Suppressor macrophage treated with lipopolysaccharide for 1 hour (primary cell): ENCODE measurements at places on chromosomes 7 and 10.
A peak's percentile ranks its signal among the peaks of the same experiment; 100 is the strongest.

DNA sequence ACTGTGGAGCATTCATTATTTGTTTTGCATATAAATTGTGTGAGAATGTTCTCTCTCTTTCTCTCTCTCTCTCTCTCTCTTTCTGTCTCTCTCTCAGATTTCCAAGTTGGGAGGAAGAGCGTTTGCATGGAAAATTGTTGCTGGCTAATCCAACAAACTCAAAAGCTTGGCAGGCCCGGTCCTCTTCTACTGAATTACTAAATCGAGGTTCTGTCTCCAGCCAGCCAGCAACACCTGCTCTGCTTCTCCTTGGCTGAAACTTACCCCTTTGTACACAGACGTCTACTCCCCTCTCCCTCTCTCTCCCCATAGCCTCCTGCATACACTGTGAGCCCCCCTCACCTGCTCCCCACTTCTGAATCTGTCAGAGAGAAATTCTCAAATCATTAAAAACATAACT lies 996.4 kb upstream of the AUTS2 start:
- DNase-seq = no peak

GRCh38 chr10:11901454-11901832 lies 78.3 kb downstream of the PROSER2 start:
- no peak for DNase-seq

DNA sequence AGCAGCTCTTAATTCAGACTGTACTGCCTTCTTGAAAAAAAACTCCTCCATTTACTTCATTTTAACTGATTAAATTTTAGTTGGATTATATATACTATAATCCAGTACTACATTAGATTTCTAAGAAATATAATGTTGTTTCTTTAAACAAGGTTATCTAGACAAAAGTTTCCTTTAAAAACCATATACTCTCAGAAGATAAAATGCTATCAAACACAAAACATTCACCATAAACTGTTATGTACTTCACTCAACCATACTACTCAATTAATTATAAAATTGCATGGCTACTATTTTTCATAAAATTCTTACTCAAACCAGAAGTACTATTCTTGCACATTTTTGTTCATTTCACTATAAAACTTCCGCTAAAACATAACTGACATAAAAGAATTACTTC lies 12.7 kb downstream of the GPR22 start:
- DNase-seq = no peak

- no peak for DNase-seq
These were observed 1.0 kb downstream of the STX1A start for GRCh38 chr7:73718438-73718881.

GRCh38 chr10:96093948-96094347 lies 36.1 kb upstream of the ZNF518A start:
- DNase-seq = no peak

GRCh38 chr10:84256510-84257342 lies 11.9 kb downstream of the RGR start:
- peak; percentile 37 for DNase-seq

DNA sequence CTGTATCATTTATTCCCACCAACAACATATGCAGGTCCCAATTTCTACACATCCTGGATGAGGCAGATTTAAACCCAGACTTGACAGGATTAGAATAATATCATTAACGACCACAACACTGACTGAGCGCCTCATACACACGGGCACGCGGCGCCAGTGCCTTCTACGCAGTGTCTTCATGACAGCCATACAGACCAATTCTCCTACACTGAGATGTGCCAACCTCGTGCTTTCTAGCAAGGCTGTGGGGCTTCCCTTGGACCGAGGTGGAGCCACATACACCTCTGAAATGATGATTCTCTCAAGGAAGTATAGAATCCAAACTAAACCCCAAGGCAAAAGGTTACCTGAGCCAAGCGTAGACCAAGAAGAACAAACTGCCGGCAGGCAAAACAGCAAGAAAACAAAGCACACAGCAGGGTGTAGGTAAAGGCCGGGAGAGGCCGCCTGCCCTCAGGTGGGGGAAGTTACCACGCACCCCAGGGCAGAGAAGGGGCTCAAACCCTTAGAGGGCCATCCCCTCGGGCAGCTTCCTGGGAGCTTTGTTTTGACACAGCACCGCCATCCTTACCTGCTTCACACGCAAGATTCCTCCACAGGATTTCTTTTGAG lies 75.8 kb downstream of the DLG5 start:
- no peak for DNase-seq

DNA sequence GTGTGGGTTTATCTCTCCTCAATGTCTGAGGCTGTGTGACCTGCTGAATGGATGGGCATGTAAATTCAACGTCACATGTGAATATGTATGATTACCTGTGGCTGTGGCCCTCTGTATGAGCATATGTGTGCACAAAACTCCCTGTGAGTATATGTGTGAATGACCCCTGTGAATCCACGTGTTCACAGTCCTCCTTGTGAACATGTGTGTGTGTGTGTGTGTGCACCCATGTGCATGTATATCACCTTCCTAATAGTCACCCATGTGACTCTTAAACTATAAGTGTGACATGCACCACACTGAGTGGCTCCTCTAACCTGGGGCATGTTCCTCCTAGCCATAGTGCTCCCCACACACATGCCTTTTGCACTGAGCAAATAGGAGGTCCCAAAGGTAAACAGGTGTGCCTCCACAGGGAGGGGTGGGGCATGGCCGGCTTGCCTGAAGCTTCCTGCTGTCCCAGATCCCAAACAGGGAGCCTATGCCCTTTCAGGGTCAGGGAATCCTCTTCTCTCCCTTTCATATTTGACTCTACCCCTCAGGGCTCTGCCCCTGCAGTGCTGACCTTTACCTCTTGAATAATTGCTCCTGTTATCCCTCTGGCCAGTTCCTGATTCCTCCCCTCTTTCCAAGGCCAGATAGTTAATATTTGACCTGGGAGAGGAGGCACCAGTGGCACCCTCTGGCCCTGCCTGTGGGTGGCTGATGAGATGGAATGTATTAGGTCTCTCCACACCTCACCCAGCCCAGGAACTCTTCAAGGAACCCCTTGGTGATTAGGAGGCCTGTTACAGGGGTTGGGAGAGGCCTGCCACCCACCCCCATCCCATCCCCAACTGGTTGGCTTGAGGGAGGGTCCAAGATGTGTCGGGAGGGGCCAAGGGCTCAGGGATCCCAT lies 1.9 kb downstream of the SEMA4G start:
- no peak for DNase-seq

DNA sequence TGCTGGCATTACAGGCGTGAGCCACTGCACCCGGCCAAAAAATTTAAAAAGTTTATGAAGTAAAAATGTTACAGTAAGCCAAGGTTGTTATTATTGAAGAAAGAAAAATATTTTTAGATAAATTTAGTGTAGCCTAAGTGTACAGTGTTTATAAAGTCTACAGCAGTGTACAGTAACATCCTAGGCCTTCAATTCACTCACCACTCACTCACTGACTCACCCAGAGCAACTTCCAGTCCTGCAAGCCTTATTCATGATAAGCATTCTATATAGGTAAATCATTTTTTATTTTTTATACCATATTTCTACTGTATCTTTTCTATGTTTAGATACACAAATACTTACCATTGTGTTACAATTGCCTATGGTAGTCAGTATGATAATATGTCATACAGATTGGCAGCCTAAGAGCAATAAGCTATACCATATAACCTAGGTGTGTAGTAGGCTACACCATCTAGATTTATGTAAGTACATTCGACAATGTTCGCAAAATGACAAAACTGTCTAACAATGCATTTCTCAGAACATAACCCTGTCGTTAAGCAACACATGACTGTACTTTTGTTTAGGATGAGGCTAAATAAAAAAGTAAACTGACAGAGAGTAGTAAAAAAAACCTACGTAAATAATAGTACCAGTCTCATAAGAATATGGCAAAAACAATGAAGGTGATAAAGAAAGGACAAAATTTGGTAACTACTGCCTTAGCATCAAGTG lies 77.8 kb upstream of the FAM133B start:
- no peak for DNase-seq
